Osteocyte (in vitro differentiated cells): ENCODE measurements at places on chromosomes 6 and 20.

GRCh38 chr6:111663692-111664564 is 58.2 kb upstream of the TRAF3IP2 start:
- DNase-seq = no peak

DNA sequence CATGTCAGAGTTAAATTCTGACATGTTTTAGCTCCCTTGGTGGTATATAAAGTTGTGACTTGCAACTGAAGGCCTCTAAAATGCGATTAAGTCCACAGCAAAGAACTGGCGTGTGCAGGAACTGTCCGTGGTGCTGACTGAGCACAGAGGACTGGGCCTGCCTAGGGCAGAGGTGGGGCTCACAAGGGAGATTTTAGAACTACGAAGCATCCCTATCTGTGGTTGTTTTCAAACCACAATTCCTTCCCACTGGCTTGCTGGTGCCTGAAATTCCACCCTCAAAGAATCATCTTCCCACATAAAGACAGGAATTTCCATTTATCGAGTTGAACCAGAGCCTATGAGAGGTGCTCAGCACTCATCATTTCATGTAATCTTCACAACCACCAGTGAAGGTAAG is 30.1 kb downstream of the RIMS4 start:
- DNase-seq = no peak

DNA sequence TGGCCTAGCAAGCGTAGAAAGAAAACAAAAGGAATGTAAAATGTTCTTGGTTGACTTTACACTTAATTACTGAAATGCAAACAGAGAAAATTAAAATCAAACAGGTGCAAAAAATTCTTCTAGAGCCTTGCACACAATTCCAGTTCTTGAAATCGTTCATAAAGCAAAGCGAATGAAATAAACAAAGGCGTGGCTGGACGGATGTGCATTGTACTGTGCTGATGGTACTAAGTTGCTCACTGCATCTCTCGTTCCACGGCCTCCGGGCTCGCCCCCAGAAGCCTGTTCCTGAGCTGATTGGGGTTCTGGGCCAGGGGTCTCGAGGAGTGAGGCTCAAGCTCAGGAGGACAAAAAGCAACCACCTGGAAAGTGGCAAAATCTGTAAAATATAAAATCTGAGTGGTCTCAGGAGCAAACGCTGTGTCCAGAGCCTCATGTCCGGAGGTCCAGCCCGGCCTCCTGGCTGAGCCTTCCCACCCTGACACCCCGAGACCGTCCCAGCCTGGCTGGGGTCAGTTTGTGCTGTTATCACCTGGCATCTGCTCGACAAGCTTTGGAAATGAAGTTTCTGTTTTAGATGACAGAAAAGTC is 71.3 kb downstream of the TTLL2 start:
- no peak for DNase-seq

- no peak for DNase-seq
Observed at GRCh38 chr20:39083761-39084160, 121.6 kb downstream of the DHX35 start.

GRCh38 chr6:2072453-2072852 is 173.0 kb downstream of the GMDS start:
- DNase-seq = no peak

GRCh38 chr6:34020807-34021553 is 124.9 kb downstream of the GRM4 start:
- no peak for DNase-seq

GRCh38 chr6:106143665-106144064 is 57.5 kb downstream of the PRDM1 start:
- no peak for DNase-seq

- no peak for DNase-seq
Observed at GRCh38 chr6:52331793-52332457, 30.0 kb upstream of the PAQR8 start.

DNA sequence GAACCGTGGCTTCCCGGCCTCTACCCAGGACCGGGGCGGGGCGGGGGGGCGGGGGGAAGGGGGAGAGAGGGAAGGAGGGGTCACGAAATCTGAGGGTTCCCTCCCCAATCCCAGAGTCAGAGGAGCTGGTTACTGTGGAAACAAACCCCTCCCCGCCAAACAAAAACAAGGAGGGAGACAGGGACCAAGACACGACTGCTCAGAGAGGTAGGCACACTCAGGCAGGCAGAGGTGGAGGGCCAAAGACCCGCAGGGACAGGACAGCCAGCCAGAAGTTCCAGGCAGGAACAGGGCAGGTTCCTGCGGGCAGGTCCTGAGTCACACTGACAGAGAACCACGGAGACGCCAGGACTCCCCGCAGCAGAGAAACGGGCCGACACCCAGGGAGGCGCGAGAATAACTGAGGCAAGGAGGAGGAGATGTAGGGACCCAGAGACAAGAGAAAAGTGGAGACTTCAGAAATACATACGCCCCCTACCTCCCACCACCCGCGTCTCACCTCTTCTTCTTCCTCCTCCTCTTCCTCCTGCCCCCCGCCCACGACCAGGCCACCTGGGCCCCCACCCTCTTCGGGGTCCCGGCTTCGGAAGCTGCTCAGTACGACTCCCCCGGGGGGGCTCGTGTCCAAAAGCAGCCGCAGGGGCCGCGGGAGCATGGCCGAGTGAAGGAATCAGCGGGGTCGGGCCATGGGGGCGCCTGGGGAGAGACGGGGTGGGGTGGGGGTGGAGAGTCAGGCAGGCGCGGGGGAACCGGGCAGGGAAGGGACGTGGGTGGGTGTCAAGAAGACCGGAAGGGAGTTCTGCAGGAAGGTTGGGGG is 578 bp downstream of the RGL2 start:
- DNase-seq = no peak

DNA sequence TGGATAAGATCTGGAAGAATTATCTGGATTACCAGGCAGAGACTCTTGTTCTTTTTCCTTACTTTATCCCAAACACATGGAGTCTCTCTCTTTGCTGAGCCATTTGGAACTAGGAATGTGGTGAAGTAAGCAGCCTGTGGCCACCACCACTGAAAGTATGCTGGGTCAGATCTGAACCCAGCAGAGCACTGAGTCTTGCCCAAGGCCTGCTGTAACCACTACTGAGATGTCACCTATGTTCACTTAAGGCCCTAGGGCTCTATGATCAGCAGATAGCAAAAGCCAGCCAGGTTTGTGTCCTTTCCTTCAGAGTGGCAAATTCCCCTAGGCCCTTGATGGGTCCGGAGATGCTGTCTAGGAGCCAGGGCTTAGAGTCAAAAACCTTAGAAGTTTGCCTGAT is 103.3 kb upstream of the PLN start:
- no peak for DNase-seq

- no peak for DNase-seq
Observed at GRCh38 chr6:132634796-132635195, 10.7 kb upstream of the TAAR2 start.

DNA sequence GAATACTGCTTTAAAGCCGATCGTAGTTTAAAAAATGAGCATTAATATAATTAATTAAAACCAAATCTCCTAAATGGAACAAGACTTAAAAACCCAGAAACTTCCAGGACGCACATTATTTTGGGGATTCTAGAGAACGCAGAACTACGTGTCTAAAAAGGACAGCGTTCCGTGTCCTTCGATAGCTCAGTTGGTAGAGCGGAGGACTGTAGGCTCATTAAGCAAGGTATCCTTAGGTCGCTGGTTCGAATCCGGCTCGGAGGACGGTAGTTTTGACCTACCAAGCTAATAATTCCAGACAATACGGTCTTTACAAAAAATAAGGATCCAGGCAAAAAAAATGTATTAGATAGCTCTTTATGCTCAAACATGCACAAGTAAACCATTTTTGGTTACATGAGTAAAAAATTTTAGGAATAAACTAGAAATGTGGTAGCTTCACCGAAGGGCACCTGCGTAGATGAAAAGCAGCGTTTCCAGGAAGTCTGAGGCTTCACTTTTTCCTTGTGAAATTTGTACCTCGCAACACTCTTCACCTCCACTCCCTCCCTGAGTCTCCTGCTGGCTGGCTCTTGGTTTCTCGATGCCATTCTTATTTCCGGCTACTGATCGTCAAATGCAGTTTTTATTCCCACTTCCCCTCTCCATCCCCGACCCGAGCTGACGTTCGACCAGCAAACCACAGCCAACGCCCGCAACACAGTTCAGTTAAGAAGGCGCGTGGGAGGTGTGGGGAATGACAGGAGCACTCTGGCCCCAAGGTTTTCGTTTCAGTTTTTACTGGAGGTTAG is 19.6 kb upstream of the ABT1 start:
- no peak for DNase-seq

DNA sequence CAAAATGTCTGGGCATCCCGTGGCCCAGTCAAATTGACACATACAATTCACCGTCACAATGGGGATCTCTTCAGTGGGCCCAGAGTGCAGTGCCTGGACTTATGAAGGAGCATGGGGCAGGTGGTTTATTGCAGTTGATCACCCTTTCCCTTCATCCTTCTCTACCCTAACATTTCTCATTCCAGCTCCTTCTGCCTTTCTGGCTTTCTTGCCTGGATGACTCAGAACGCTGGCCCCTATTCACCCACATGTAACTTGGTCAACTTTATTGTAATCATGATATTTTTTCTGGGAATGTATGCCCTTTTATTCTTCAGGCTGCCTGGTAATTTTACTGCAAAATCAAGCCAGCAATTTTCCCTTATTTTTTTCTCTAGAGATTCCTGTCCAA is 179.9 kb upstream of the DTNBP1 start:
- no peak for DNase-seq

GRCh38 chr6:116971959-116972358 is 94.9 kb downstream of the RFX6 start:
- DNase-seq = no peak

GRCh38 chr20:41307021-41307420 is 10.5 kb downstream of the ZHX3 start:
- no peak for DNase-seq

- DNase-seq = peak; percentile 87
Observed at GRCh38 chr20:8132484-8133309, 631 bp downstream of the PLCB1 start.

GRCh38 chr6:151876122-151876521 is 68.6 kb downstream of the ESR1 start:
- no peak for DNase-seq
